ENCODE measurements at places on chromosomes 11 and 22.

DNA sequence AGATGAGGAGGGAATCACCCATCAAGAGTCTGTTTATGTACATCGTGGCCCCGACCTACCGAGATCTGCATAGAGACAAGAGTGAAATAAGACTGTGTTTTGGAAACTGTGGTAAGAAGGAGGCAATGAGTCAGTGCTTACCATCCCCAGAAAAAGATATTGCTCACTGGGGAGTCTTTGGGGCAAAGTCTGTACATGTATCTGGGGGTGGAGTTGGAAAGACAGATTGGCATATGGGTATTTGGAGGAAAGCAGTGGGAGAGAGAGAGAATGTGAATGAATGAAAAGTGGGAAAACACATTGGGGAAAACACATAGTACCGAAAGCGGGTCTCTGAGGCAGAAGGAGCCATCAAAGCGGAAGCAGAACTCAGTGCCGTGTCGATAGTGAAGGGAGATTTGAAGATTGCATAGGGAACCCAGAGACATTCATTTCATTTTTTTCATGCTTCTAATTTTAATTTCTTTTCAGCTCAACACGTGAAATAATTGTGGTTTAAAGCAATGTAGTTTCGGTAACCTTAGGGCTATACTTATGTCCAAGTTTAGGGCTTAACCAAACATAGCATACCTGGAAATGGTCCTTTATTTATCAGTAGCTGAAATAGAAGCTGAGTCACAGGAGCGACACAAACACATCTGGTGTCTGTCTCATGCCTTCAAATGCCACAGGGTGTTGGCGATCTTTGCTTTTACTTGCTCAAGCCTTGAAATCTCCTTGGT lies 98.6 kb upstream of the CD44 start:
- peak; percentile 93 for DNase-seq

DNA sequence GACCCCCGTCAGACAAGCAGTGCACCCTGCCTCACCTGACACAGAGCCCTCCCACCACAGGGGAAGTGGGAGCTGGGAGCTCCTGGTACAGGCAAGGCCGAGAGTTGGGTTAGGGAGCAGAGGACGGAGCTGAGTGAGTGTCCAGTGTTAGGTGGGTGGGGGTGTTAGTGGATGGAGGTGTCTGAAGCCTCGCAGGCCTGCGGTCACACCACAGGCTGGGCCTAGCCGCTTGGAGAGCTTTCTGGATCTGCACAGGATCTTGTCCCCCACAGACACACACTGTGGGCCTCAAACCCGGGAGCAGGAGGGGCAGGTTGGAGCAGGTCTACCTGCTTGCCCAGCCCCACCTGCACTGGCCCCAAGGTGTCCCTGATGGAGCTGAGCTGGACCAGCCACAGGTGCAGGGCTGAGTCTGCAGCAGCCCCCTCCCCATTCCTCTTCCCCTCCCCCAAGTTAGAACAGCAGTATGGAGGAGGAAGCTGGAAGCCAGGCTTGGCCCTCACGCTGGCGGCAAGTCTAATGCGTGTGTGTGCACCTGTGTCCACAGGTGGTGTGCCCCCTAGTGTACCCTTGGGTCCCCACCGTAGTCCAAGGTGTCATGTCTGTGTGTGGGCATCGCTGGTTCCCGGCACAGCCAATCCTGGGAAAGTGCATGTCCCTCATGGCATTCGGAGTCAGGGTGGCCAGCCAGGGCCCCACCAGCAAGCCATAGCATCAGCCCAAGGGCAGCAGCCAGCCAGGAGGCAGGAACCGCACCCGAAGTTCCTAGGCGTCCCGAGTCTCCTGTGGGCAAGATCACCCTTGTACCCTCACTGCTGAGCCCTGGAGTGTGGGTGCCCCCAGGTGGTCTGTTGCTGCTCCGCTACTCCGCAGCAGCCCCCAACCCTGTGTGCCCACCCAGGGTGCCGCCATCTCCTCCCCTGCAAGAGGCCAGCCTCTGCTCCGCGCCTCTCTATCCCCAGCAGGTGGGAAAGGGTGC lies 2.0 kb upstream of the GATD1 start:
- no peak for DNase-seq

GRCh38 chr11:5592615-5593014 lies 3.8 kb upstream of the TRIM6 start:
- DNase-seq, result no peak

DNA sequence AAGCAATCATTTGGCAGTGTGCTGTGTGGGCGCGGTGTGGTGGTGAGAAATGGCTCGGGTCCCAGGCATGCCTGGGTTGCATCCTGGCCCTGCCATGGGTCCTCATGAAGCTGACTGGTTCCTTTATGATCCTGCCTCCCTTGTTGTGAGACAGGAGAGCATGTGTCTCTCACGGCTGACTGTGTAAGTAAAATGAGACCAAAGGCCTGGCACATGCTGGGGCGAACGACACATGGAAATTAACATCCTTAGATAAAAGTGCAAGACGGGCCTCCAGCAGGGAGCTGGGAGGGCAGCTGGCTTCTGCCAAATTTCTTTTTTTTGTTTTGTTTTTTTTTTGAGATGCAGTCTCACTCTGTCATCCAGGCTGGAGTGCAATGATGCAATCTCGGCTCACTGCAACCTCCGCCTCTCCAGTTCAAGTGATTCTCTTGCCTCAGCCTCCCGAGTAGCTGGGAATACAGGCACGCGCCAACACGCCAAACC lies 9.4 kb upstream of the FBLN1 start:
- no peak for DNase-seq

DNA sequence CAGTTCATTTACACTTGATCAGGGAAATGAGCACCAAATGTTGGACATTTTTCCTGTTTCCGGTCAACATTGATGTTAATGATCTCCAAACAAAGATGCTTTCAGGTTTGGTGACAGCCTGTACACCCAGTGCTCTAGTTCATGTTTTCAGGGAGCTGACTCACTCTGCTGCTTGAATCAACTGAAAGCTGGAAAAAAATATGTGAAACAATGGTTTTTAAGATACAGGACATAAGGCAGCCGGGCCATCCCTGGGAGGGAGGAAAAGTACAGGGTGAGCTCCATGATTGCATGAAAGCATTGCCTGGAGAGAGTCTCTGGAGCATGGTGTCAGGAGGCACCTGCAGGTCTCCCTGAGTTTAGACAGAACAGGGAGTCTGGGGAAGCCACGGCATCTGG lies 259.6 kb downstream of the TBC1D22A start:
- DNase-seq, result no peak

- no peak for DNase-seq
These were observed 774.3 kb downstream of the FAM181B start for GRCh38 chr11:81959341-81959740.

GRCh38 chr22:23754980-23755636 lies 883 bp upstream of the VPREB3 start:
- DNase-seq, result no peak

GRCh38 chr22:49963647-49964026 lies 3.1 kb downstream of the PIM3 start:
- no peak for DNase-seq

- no peak for DNase-seq
These were observed 67.0 kb upstream of the CCND1 start for GRCh38 chr11:69573761-69574607.
